ENCODE measurements at places on chromosomes 7 and 10.
A peak's percentile ranks its signal among the peaks of the same experiment; 100 is the strongest.

DNA sequence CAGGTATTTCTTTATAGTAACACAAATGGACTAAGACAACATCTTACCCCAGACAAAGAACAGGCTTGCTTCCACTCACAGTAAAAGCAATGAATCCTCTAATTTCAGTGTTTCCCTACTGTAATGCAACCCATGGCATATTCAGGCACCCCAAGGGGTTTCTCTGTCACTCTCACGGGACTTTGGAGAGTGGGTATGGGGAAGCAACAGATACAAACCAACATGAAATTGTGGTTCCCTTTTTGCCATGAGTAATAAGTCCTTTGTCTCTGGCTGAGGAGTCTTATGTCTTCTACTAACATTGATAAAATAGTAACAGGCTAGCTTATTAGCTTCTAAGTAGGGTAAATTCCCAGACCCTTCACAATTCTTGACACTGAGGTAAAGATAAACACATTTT is 51.4 kb upstream of the AOAH start:
- no peak for DNase-seq

GRCh38 chr7:157009170-157009777 is 1.2 kb downstream of the MNX1 start:
- no peak for DNase-seq

DNA sequence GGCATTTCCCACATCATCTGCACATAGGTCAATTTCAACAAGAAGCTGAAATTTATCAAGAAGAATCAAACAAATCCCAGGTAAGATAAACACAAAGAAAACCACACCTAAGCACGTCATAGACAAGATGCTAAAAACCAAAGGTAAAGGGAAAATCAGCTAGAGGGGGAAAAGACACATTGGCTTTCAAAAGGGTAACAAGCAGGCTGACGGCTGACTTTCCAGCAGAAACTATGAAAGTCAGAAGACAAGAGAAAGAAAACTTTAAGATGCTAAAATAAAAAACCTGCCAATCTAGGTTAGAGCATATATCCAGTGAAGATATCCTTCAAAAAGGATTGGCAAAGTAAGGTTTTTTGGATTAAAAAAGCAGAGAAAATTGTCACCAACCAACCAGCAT is 59.9 kb upstream of the RHEB start:
- no peak for DNase-seq

DNA sequence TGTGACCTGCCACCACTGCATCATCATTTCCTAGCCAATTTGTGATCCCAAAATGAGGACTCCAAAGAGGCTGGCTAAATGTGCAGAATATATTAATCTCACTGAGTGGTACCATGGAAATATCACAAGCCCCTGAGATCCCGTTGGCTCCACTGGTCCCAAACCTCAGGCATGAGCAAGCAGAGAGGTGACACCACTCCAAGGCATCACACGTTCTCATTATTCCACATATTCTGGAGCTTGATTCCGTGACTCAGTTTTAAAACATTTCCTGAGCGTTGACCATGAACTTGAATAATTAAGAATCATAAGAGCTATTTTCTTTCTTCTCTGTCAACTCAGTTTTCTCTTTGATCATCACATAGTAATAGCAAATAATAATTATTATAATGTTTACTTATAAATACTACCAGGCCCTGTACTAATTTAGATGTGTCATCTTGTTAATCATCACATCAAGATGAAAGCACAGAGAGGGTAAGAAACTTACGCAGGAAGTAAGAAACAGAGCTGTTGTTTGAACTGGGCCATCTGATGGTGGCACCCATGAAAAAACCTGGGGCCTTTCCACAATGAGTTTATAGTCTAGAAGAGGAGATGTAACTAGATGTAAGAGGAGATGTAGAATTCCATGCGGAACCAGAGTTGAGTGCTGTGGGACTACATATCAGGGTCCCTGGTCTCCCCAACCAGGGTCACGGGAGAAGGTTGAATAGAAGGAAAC is 3.5 kb downstream of the APBB1IP start:
- peak; percentile 72 for DNase-seq

- DNase-seq, result peak; percentile 34
Measured at GRCh38 chr10:80526218-80526617, 11.5 kb upstream of the SH2D4B start.

GRCh38 chr7:99617192-99617781 is 541 bp downstream of the ZSCAN25 start:
- DNase-seq, result no peak

- no peak for DNase-seq
Measured at GRCh38 chr7:31126976-31127375, 74.9 kb downstream of the ADCYAP1R1 start.

DNA sequence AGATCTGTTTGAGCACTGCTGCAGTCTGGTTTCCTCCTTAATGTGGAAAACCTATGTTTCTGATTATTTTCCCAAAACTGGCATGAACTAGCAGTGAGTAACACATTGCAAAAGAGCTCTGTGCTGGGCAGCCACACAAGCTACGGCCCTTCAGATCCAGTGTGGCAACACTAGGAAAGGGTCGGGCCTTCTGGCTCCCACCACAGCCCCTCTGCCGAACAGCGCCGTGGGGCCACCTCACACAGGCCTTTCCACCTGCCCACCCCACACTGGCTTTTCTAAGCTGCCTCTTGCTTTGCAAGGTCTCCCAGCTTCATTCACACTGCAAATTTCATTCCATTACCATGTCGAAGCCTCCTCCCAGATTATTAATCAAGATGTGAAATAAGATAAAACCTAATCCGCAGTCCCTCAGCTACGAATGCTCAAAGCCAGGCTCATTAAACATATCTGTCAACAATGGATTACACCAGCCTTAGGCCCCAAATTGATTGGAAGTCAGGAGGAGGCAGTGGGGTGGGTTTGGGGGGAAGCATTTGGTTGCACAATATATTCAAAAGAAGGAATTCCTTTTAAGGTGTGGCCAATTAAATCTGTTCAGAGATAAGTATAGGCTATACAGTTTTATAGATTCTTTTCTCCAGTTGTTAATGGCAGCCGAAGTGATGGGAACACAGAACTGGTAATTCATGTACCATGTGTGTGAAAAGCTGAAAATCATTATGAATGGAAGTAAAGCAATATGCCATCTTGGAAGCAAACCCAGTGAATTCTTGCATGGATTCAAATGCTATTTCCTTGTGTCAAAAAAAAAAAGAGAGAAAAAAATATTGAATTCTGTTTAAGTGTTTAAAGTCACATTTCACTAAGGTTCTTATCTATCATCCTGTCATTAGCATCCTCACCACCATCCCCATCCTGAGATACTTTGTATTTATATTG is 223.7 kb downstream of the MTERF1 start:
- no peak for DNase-seq

GRCh38 chr10:12730809-12731519 is 270.5 kb downstream of the CCDC3 start:
- no peak for DNase-seq

GRCh38 chr7:150686030-150686631 is 625 bp downstream of the GIMAP2 start:
- peak; percentile 40 for DNase-seq
